ENCODE measurements at places on chromosomes 6 and 20.

- no peak for DNase-seq
Measured at GRCh38 chr20:45019762-45020123, 53.4 kb downstream of the STK4 start.

- DNase-seq, result peak; percentile 22
Measured at GRCh38 chr6:150310539-150310938, 58.3 kb upstream of the IYD start.

- no peak for DNase-seq
Measured at GRCh38 chr6:36625158-36625919, 31.2 kb downstream of the SRSF3 start.

DNA sequence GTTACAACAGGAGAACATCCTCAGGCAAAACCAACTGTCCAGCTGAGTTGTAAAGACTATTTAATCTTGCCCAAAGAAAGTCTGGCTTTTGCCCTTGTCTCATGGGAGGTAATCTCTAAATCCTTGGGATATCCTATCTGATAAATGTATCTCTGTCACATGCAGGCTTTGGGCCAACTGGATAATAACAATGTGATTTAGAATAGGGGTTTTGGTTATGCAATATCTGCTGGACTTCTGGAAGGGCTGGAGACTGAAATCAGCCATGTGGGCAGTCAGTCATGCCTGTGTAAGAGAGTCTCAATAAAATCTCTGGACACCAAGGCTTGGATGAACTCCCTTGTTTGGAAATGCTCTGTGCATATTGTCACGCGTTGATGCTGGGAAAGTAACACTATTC is 56.3 kb upstream of the PRL start:
- DNase-seq, result no peak

- DNase-seq, result no peak
Measured at GRCh38 chr6:159529934-159530333, 163.1 kb downstream of the SOD2 start.

DNA sequence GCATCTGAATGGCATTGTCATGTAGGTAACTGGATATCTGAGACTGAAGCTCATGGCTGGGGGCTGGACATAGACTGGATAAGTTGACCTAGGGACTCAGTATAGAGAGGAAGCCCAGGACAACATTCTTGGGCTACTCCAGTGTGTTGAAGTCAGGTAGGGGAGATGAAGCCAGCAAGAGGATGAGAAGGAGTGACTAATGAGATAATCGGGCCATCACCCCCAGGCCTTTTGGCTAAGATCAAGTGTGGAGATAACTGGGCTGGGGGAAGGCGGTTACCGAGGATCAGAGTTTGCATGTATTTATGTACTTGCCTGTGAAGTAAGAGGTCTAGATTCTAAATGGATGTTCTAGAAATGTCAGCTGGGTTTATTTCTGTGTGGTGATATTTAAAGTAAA is 73.4 kb downstream of the ELOVL2 start:
- DNase-seq, result no peak

- DNase-seq, result no peak
Measured at GRCh38 chr20:15056246-15056645, 718.8 kb upstream of the FLRT3 start.

- no peak for DNase-seq
Measured at GRCh38 chr20:44023515-44024371, 109.1 kb downstream of the TOX2 start.

GRCh38 chr6:138211048-138211581 is 7.2 kb downstream of the PBOV1 start:
- DNase-seq, result no peak

DNA sequence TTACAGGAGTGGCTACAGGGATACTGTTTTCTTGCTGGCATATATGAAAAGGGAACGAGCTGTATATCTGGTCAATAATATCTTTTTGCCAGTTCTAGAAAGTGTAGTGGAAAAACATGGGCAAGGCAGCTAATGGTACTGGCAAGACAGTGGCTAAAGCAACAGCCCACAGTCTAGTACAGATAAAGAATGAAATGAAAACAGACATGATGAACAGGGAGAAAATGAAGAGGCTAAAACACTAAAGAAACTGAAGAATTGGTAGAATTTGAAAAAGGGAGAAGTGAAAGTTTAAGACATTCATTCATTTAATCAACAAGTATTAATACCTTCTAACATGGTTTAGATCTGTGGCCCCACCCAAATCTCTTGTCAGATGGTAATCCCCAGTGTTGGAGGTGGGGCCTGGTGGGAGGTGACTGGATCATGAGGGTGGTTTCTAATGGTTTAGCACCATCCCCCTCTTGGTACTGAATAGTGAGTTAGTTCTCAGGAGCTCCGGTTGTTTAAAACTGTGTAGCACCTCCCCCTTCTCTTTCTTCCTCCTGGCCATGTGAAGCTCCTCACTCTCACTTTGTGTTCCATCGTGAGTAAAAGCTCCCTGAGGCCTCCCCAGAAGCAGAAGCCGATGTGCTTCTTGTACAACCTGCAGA is 18.1 kb downstream of the FAM184A start:
- no peak for DNase-seq

- no peak for DNase-seq
Measured at GRCh38 chr20:21101932-21102575, 4.1 kb downstream of the LINC00237 start.

DNA sequence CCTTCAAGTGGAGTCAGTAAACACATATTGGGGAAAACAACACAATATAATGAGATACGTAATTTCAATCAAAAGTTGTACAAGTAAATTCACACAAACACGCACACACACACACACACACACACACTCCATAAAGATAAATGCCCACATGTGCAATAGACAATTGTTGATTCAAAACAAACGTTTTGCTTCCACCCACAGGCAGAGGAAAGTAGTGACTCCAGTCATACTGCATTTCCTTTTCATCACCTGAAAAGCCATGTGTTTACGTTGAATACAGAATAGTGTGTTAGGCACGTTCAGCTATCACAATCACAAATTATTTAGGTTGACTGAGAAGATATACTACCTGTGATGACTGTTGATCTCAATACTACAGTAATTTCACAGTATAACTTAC is 443.8 kb upstream of the MANEA start:
- no peak for DNase-seq

DNA sequence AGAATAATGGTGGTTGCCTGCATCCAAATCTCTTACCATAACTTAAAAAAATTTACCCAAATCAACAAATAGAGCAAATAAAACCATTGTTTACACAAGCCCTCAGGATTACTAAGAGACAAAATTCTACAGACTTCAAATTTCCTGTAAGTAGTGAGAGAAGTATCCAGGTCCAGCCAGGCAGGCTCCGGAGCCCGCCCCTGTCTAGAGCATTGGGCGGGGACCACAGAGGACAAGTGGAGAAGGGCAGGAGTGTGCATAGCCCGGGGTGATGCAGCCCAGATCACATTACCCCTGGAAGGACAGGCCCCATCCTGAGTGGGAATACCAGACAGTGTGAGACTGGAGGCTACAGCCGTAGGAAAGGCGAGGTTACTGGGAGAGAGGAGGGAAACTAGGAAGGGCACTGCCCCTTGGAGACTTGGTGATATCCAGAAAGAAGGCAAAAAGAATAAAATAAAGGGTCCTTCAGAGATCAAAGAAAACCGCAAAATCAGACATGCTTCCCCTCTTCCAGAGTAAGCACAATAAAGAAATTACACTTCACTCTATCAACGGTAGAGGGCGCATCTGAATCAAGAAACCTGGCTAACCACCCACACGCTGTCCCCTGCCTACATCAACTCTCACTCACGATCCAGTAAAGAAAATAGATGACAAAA is 26.6 kb downstream of the RIN2 start:
- DNase-seq, result peak; percentile 72

DNA sequence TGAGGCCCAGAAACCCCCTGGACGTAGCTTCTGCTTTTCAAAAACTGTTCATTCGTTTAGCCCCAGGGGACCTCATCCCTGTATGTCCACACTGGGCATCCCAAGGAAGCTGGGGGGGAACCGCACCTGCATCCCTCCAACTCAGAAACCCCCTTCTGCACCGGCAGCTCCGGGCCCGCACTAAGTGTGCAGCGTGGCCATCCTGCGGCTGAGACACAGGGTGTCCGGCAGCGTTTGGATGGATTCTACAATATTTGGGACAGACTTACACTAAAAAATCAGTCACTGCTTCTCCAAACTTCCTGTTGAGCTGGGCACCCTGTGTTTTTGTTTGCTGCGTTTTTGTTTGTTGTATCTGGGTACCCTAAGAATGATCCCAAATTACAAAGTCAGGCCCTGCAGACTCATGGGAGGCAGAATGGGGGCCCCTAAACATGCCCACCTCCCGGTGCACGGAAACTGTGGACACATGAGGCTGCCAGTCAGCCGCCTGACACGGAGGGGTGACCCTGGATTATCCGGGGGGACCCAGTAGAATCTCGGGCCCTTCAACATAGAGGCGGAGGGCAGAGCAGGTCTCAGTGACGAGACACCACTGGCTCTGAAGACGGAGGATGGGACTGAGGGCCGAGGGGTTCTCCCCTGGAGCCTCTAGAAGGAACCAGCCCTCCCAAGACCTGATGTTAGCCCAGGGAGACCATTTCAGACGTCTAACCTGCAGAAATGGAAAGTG is 88.2 kb upstream of the BHLHE23 start:
- DNase-seq, result no peak

- DNase-seq, result peak; percentile 31
Measured at GRCh38 chr20:24388828-24389380, 80.5 kb upstream of the SYNDIG1 start.

GRCh38 chr6:16521528-16521927 is 239.7 kb downstream of the ATXN1 start:
- DNase-seq, result no peak

GRCh38 chr6:80438772-80439171 is 332.3 kb downstream of the BCKDHB start:
- DNase-seq, result no peak

DNA sequence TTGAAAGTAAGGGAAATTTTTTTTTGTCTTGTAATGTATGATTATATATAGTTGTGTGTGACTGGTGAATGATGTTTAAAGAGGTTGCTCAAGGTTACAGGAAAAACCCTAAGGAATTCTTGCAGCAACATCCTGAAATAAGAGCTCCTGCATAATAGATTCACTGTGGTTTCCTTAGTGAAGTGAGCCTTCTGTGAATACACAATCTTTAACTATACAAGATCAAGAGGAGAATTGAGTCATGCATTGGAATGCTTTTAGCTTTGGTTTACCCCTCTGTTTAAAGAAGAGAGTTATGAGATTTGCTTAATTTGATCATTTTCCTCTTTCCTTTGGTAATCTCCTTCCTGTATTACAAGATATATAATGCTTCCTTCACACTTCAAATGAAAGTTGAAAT is 141.6 kb upstream of the EYA4 start:
- peak; percentile 74 for DNase-seq
